ENCODE measurements at places on chromosomes 7 and 10. TPM values are rescaled to one million over a fixed set of nuclear protein-coding genes. Genes with fewer than 3 reads are reported as not detected.

Gene EBLN1
- not detected for total RNA-seq

Gene CARD11
- not detected for total RNA-seq

Gene DOCK1
- total RNA-seq: 25.5 TPM

Gene CPA4
- total RNA-seq: 0.17 TPM

Gene MLXIPL
- 17.2 TPM for total RNA-seq

Gene COBL
- total RNA-seq: 3.8 TPM

Gene NRAP
- total RNA-seq: not detected

Gene ECHDC3
- not detected for total RNA-seq

Gene TMEM26
- total RNA-seq: not detected

GRCh38 chr7:30212701-30213111 is 71.7 kb upstream of the ZNRF2 start:
- no peak overlapping the region for H3K27ac ChIP-seq
- H3K4me1 ChIP-seq: peaks cover 17% of the 10 kb centered on the region
- peaks cover 15% of the 10 kb centered on the region for H3K27me3 ChIP-seq
- peak; percentile 78 for DNase-seq
- H3K36me3 ChIP-seq: no peaks in the 10 kb centered on the region

- no peaks in the 10 kb centered on the region for H3K36me3 ChIP-seq
- no peaks in the 10 kb centered on the region for H3K4me1 ChIP-seq
- no peaks in the 10 kb centered on the region for H3K27me3 ChIP-seq
- DNase-seq: no peak
- no peak overlapping the region for H3K4me3 ChIP-seq
Measured at GRCh38 chr7:15335390-15335789, 226.4 kb downstream of the AGMO start.

DNA sequence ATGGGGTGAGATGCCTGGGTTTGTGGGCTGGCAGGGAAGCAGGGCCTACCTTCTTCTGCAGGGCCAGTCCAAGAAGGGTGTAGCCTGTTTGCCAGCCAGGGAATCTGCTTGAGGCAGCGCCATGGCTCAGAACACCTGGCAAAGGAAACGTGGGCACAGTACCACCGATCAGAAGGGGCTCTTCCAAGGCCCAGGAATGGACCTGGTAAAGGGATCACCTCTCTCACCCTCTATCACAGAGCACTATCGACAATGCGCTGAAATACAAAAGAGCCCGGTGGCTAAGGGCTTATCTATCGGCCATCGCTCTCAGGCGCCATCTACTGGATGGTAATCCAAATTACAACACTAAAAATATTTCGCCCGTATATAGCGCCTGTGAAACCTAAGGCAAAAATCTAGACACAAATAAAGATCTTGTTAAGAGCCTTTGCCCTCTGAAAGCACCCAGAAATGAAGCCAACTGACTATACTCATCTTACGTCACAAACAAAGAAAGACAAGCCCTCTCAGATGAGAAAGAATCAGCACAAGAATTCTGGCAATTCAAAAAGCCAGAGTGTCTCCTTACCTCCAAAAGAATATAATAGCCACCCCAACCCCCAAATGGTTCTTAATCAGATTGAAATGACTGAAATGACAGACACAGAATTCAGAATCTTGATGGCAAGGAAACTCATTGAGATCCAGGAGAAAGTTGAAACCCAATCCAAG is 217.8 kb upstream of the HPS1 start:
- H3K4me3 ChIP-seq: no peak overlapping the region
- H3K36me3 ChIP-seq: no peaks in the 10 kb centered on the region
- no peaks in the 10 kb centered on the region for H3K27me3 ChIP-seq
- DNase-seq: peak; percentile 34

GRCh38 chr7:90610105-90610504 is 14.0 kb downstream of the CDK14 start:
- no peaks in the 10 kb centered on the region for H3K36me3 ChIP-seq
- no peak overlapping the region for H3K27ac ChIP-seq
- no peaks in the 10 kb centered on the region for H3K4me1 ChIP-seq
- H3K27me3 ChIP-seq: no peaks in the 10 kb centered on the region

DNA sequence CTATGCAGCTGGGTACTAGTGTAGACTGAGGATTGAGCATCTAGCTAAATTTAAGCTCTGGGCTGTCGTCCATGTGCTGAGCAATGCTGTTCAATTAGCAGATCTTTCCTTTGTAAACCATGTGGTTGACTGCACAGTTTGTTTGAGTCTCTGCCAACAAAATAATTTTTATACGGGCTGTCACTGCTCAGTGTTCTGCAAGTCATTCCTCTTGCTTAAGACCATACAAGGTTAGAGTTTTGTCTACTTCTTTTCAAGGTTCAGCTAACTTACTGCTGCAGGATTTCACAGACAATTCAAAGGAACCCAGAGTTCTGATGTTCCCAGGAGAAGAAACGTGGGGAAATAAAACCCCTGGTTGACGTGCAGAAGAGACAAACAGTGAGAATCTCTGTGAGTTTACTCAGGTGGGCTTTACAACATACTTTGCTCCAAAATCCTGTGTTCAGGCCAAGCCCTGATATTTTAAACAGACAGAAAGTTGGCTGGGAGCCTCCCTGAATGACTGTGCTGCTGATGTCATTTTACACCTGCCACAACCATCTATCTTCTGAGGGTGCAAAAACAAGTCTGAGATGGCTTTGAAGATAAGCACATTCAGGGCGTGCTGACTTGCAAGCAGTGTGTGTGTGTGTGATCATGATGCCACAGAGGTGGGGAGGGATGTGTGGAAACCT is 177.1 kb upstream of the SVIL start:
- H3K36me3 ChIP-seq: no peaks in the 10 kb centered on the region
- H3K4me3 ChIP-seq: no peak overlapping the region
- H3K4me1 ChIP-seq: no peaks in the 10 kb centered on the region

DNA sequence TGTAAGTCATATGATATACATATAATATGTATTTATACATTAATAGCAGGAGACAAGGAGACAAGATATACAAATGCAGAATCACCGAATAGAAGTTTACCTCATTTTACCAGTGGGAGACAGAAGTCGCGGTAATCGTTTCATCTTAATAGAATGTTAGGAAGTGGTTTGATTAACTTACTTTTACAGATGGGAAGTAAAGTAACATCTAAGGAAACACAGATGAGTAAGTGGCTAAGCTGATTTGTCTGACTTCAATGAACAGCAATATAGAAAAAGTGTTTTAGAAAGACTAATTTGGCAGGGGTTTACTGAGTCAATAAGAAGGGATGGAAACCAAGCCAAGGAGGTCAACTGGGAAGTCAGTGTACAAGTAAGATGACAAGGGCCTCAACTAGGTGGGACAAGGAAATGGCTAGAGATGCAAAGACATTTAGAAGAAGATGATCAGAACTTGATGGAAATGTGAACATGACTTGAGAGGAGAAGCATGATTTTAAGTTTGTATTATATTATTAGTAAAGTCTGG is 36.2 kb upstream of the FAM133B start:
- H3K4me1 ChIP-seq: no peaks in the 10 kb centered on the region
- peaks cover 7% of the 10 kb centered on the region for H3K36me3 ChIP-seq
- no peak for DNase-seq
- H3K27me3 ChIP-seq: no peaks in the 10 kb centered on the region
- H3K27ac ChIP-seq: no peak overlapping the region

GRCh38 chr10:82358486-82359099 is 483.6 kb downstream of the NRG3 start:
- no peaks in the 10 kb centered on the region for H3K36me3 ChIP-seq
- H3K4me3 ChIP-seq: no peak overlapping the region
- no peak for DNase-seq
- H3K4me1 ChIP-seq: no peaks in the 10 kb centered on the region

DNA sequence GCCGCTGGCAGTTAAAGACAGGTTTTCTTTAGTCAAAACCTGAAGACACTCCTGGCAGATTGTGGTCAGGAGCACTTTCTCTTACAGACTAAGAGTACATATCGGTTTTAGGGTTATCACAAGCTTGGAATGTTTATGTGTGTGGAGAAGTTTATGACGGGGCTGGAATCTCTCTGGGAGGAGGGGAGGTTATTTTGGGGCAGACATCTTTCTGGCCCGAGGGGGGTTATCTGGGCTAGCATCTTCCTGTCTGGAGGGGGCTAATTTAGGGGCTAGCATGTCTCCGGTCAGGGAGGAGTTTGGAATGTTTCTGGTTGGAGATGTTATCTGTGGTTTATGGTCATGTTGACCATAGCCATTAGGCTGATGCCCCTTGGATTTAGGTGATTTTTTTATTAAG is 141.2 kb upstream of the KIF5B start:
- no peak for DNase-seq
- H3K27me3 ChIP-seq: no peaks in the 10 kb centered on the region
- no peaks in the 10 kb centered on the region for H3K36me3 ChIP-seq
- peaks cover 24% of the 10 kb centered on the region for H3K4me1 ChIP-seq
- H3K27ac ChIP-seq: no peak overlapping the region

DNA sequence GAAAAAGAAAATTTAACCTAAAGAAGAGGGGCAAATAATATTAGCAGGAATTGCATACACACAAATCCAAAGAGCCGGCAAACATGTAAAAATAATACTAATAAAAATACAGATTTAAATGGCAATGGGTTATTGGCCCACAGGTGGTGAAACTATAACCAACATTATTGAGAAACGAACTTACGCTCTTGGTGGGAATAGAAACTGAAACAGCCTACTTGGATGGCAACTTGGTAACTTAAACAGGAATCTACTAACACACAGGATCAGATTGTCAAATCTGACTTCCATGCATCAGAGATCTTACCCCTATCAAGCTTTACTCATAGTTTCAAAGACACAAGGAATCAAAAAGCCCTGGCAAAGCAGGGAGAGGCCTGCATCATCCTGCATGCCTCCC is 66.5 kb downstream of the ANLN start:
- H3K27me3 ChIP-seq: no peaks in the 10 kb centered on the region
- peaks cover 20% of the 10 kb centered on the region for H3K36me3 ChIP-seq
- no peak overlapping the region for H3K4me3 ChIP-seq
- no peak overlapping the region for H3K27ac ChIP-seq
- H3K4me1 ChIP-seq: peaks cover 8% of the 10 kb centered on the region
- no peak for DNase-seq

- H3K4me3 ChIP-seq: no peak overlapping the region
- H3K27me3 ChIP-seq: no peaks in the 10 kb centered on the region
- H3K4me1 ChIP-seq: peaks cover 20% of the 10 kb centered on the region
- no peaks in the 10 kb centered on the region for H3K36me3 ChIP-seq
- no peak for DNase-seq
Measured at GRCh38 chr7:73727952-73728351, 8.5 kb upstream of the STX1A start.

- H3K4me3 ChIP-seq: no peak overlapping the region
- no peaks in the 10 kb centered on the region for H3K4me1 ChIP-seq
- no peaks in the 10 kb centered on the region for H3K36me3 ChIP-seq
- H3K27ac ChIP-seq: no peak overlapping the region
- no peak for DNase-seq
- H3K27me3 ChIP-seq: peaks cover 4% of the 10 kb centered on the region
Measured at GRCh38 chr10:11282156-11282555, 264.5 kb downstream of the CELF2 start.

DNA sequence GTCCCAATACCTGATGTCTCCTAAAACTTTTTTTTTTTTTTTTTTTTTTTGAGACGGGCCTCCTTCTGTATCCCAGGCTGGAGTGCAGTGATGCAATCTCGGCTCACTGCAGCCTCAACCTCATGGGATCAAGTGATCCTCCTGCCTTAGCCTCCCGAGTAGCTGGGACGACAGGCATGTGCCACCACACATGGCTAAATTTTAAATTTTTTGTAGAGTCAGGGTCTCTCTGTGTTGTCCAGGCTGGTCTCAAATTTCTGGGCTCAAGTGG is 28.4 kb downstream of the GTF2IRD1 start:
- no peak overlapping the region for H3K27ac ChIP-seq
- no peaks in the 10 kb centered on the region for H3K27me3 ChIP-seq
- DNase-seq: no peak

GRCh38 chr7:35694161-35694783 is 663 bp downstream of the HERPUD2 start:
- no peak for DNase-seq
- no peaks in the 10 kb centered on the region for H3K27me3 ChIP-seq
- peaks cover 61% of the 10 kb centered on the region for H3K4me1 ChIP-seq

DNA sequence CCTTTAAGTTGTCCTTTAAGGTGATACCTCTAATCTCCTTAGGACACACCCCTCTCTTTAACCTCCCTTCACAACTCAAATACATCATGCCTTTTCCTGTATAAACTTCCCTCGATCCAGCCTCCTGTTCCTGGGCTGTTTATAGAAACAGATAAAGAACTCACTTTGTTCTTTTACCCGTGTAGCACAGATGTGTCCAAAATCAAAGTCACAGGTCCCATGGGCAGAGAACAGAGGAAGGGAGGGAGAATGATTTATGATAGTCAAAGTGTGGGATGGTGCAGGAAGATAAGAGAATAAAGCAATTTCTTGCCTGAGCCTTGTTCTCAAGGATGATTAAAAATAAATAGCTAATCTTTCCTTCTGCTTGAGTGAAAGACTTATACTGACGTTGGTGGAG is 50.3 kb upstream of the CABCOCO1 start:
- DNase-seq: no peak
- no peak overlapping the region for H3K27ac ChIP-seq
- no peaks in the 10 kb centered on the region for H3K27me3 ChIP-seq
- no peak overlapping the region for H3K4me3 ChIP-seq
- H3K4me1 ChIP-seq: no peaks in the 10 kb centered on the region
- H3K36me3 ChIP-seq: no peaks in the 10 kb centered on the region

GRCh38 chr10:44340557-44340956 is 44.3 kb downstream of the CXCL12 start:
- DNase-seq: no peak
- no peak overlapping the region for H3K27ac ChIP-seq
- H3K36me3 ChIP-seq: no peaks in the 10 kb centered on the region
- no peak overlapping the region for H3K4me3 ChIP-seq
- no peaks in the 10 kb centered on the region for H3K4me1 ChIP-seq

DNA sequence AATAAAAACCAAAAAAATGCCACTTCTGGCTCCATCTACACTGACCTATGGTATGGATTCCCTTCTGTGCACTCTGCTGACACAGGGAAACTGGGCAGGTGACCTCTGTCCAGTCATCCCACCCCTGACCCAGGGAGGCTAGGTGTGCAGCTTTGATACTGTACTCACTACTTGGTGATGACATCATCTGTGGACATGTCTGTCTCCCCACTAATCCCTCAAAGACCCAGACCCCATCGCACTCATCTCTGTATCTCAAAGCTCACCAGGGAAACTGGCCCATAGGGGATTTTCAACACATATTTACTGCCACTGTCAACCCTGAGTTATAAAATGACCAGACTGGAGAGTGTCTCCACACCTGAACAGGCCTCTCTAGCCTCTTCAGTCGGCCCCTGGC is 10.6 kb downstream of the SGMS1 start:
- no peaks in the 10 kb centered on the region for H3K27me3 ChIP-seq
- no peaks in the 10 kb centered on the region for H3K36me3 ChIP-seq
- no peak for DNase-seq
- no peak overlapping the region for H3K27ac ChIP-seq

GRCh38 chr7:73644688-73645286 is 20.5 kb upstream of the MLXIPL start:
- H3K36me3 ChIP-seq: no peaks in the 10 kb centered on the region
- peaks cover 3% of the 10 kb centered on the region for H3K27me3 ChIP-seq
- H3K4me1 ChIP-seq: peaks cover 49% of the 10 kb centered on the region
- H3K4me3 ChIP-seq: no peak overlapping the region
- no peak for DNase-seq

GRCh38 chr10:131453721-131454634 is 142.5 kb upstream of the TCERG1L start:
- no peak overlapping the region for H3K27ac ChIP-seq
- no peaks in the 10 kb centered on the region for H3K36me3 ChIP-seq
- peak; percentile 12 for DNase-seq
- no peaks in the 10 kb centered on the region for H3K4me1 ChIP-seq
- H3K4me3 ChIP-seq: no peak overlapping the region

Measured in HepG2 (cell line).